NCI-H187 treated with DMSO at 0.1 percent for 48 hours (cell line): ENCODE measurements at places on chromosomes 5 and 9.
A peak's percentile ranks its signal among the peaks of the same experiment; 100 is the strongest.

GRCh38 chr5:73682176-73682575, 56.2 kb downstream of the ARHGEF28 start:
- no peak for DNase-seq

GRCh38 chr9:100452894-100453293, 20.1 kb upstream of the TMEFF1 start:
- DNase-seq, result no peak

- no peak for DNase-seq
Measured at GRCh38 chr9:79877943-79878602, 306.3 kb downstream of the TLE4 start.

DNA sequence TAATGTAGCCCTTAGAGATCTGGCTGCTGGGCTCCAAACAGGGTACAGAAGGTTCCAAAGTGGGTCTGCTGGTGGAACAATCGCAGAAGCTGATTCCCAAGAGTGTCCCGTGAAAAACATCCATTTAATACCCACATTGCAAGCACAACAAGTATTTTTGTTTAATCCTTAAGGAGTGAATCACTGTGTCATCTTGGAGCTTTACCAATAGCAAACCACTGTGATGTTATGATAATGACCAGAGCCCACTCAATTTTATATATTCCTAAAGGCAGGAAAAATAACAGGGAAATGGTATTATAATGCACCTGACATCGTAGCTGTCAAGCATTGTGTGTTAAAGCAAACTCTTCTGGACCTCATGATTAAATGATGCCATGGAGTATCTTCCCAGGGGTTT, 291.9 kb downstream of the FBXL7 start:
- DNase-seq, result no peak

GRCh38 chr5:82952326-82952725, 124.9 kb downstream of the TMEM167A start:
- DNase-seq, result no peak

DNA sequence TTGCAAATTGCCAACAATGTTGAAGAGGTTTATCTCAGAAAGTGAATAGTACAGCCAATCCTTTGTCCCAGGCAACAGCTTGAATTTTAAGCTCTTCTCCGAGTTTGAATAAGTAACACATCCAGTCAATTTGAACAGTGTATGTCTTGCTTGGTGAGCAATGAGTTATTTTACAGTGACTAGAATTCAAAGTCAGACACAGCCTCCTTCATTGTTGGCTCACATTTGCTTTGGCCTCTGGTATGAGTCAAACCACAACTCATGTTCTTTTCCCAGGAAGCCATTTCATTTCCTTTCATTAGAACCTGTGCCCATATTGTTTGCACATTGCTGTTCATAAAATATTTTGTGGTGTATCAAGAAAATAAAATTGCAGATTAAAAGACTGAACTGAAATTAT, 622.0 kb upstream of the DAB2 start:
- no peak for DNase-seq

- DNase-seq, result no peak
Measured at GRCh38 chr5:83011985-83012384, 65.2 kb downstream of the TMEM167A start.

DNA sequence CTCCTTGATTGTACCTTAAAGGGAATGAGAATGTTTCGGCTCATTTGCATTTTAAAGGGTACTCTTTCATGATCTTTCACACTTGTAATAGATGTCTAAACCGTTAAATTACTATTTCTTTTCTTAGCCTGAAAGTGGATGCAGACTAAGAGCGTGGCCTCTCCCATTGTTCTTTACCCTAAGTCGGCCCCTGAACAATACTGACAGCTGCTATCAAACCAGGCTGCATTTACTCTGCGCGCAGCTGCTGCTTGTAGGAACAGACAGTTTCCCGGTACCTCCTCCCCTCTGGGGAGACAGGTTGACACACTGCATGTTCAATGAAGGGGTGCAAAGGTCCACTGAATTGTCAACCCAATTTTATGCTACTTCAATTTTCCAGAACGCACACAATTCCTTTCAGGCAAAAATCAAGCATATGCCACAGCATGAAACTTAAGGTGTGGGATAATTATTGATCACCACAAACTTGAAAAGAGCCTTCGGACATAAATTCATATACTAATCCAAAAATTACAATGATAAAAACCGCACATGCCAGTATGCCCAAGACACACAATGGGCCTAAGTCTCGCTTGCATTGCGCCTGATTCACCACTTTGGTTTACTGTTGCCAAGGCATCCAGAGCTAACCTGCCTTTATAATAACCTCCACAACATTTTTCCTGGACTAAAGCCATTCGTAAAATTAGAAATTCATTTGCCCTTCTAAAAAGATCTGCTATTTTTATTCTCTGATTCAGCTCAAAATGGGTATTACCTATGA, 39.7 kb downstream of the TLE1 start:
- DNase-seq, result no peak

DNA sequence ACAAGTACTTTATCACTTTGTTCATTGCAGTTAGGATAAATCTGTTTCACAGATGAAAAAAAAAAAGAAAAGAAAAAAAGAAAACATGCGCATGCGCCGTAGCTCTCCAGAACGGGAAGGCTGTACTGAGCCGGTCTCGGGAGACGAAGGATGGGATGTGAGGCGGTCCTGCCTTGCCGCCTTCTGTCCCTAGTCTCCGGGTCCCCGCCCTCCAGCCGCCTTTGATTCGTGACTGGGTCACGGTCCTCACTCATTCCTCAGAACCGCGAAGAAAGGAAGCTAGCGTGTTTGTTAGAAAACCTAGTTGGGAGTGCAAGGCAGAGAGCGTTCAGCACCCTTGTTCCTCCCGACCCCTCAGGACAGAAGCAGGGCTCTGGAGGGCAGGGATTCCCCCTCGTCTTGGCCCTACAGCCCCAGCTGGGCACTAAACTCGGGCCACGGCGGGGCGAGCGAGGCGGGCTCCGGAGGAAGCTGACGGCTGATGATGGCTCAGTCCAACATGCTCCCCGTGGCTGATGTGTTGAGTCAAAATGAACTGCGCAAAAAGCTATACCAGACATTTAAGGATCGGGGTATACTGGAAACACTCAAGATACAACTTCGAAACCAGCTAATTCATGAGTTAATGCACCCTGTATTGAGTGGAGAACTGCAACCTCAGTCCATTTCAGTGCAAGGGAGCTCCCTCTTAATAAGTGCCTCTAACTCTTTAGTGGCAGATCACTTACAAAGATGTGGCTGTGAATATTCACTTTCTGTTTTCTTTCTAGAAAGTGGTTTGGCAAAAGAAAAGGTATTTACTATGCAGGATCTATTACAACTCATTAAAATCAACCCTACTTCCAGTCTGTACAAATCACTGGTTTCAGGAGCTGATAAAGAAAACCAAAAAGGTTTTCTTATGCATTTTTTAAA, 40.0 kb downstream of the CPLANE1 start:
- DNase-seq, result no peak

- DNase-seq, result no peak
Measured at GRCh38 chr5:36701085-36701698, 94.8 kb downstream of the SLC1A3 start.

DNA sequence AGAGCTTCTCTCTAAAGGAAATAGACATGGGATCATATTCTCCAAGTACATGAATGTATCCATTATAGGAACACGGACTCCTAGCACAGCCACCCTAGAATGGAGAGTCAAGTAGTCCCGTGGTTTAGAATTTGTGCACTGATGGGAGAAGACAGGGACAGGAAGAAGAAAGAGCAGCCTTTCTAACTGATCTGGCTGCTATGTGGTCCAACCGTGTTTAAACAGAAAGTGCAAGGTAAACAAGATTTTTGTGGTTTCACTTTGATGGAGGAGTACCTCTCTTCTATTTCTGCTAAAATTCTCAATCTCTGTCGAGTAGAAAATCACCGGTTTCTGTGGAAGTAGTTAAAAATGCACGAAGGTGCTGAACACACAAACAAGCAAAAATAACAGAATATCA, 171.3 kb downstream of the ST8SIA4 start:
- peak; percentile 17 for DNase-seq

- DNase-seq, result no peak
Measured at GRCh38 chr5:88399561-88399960, 130.9 kb upstream of the TMEM161B start.

GRCh38 chr5:58335518-58335917, 124.4 kb downstream of the PLK2 start:
- DNase-seq, result no peak

GRCh38 chr5:66246608-66247007, 102.5 kb downstream of the SREK1 start:
- no peak for DNase-seq

DNA sequence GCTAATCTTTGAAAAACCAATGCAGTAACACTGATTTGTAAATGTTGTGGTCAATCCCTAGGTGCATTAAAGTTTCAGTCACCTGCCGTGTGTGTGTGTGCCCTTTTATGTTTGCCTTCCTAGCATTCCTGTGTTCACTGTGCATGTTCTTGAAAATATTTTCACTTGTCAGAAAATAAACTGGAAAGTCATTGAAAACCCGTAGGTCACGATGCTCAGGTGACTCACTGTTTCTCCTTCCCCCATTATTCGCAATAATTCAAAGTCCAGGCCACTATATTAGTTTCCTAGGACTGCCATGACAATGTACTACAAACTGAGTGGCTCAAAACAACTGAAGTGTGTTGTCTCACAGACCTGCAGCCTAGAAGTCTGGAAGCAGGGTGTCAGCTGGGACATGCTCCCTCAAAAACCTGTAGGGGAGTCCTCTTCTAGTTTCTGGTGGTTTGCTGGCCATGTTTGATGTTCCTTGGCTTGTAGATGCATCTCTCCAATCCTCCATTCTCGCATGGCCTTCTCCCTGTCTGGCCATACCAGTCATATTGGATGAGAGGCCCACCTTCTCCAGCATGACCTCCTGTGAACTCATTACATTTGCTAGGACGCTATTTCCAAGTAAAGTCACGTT, 29.3 kb downstream of the MARVELD2 start:
- DNase-seq, result no peak

DNA sequence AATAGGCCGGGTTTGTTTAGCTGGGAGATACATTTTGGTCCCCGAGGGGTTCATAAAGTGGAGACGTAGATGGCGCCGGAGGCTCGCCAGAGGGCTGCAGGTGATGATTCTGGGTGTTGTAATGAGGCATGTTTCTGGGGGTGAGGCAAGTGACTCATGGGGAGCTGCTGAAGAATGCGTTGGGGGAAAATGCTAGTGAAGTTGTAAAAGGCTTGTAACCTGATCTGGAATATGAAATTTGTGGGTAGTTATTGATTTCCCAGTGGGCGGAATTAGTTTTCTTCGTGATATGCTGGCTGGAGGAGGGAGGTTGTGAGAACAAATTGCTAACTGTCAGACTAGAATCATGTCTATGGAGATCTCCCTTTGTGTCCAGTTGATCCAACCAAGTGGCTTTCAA, 158.3 kb downstream of the DOCK2 start:
- DNase-seq, result no peak

- no peak for DNase-seq
Measured at GRCh38 chr5:160278343-160278742, 34.0 kb downstream of the CCNJL start.

DNA sequence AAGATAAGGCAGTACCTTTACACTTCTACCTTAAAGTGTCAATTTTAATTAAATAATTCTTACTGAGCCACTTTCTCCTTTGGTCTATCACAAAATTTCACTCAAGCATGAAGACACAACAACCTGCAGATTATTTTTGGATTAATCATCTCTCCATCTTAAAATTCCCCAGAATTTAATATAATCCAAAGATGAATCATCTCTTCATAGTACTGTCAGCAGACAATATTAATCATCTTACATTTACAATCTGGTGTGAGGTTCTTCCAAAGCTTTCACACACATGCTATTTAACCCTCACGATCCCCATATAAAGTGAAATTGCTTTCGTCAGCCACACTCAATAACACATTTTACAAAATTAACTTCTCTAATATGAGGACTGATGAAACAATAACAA, 43.0 kb downstream of the LHFPL2 start:
- no peak for DNase-seq

DNA sequence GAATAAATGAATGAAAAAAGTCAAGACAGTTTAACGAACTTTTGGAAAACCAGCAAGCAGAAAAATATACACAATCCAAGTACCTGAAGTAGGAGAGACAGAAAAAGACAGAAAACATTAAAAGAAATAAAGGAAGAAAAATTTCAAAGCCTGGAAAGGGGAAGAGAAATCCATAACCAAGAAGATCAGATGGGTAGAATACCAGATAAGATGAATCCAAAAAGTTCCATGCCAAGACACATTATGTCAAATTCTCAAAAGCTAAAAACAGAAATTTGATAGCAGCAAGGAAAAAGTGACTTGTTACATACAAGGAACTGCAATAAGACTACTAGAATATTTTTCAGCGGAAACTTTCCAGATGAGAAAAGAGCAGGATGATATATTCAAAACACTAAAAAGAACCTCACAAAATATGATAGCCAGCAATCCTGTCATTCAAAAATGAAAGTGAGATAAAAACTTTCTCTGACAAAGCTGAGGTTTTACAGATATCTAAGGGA, 7.6 kb upstream of the ZNF300 start:
- DNase-seq, result no peak
